ENCODE measurements at places on chromosomes 12 and 14.

DNA sequence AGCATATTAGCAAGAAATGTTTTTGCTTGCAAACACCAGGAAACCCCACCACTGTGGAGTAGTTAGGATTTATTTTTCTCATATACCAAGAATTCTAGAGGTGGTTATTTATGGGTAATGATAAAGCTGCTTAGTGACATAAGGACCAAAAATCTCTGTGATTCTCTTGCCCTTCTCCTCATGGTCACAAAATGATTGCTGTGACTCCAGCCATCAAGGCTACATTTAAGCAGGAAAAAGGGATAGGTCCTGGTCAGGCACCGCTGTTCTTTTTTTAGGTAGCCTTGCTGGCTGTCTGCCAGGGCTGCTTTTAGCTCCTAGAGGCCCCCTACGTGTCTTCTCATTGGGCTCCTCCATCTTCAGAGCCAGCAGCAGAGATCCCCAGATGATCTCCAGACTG is 104.2 kb downstream of the AACS start:
- DNase-seq = no peak

GRCh38 chr14:101446387-101446969 is 114.8 kb upstream of the DIO3 start:
- no peak for DNase-seq

- DNase-seq = no peak
Measured at GRCh38 chr12:123384318-123384993, 524 bp downstream of the KMT5A start.

DNA sequence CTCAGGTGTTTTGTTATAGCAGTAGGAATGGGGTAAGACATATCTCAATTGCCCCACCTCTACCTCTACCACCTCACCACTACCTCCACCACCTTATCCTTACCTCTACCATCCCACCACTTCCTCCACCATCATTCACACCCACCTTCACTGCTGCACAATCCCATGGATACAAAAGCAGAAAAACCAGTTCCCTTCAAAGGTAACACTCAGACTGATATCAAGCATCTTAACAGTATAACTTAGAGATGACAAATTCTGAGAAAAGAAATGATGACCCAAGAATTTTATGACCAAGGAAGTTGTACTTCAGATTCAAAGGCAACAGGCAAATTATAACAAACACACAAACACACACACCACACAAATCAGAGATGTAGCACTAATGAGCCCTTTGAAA is 189.4 kb downstream of the NUAK1 start:
- no peak for DNase-seq

- no peak for DNase-seq
Measured at GRCh38 chr14:104593241-104593701, 11.3 kb downstream of the TMEM179 start.

DNA sequence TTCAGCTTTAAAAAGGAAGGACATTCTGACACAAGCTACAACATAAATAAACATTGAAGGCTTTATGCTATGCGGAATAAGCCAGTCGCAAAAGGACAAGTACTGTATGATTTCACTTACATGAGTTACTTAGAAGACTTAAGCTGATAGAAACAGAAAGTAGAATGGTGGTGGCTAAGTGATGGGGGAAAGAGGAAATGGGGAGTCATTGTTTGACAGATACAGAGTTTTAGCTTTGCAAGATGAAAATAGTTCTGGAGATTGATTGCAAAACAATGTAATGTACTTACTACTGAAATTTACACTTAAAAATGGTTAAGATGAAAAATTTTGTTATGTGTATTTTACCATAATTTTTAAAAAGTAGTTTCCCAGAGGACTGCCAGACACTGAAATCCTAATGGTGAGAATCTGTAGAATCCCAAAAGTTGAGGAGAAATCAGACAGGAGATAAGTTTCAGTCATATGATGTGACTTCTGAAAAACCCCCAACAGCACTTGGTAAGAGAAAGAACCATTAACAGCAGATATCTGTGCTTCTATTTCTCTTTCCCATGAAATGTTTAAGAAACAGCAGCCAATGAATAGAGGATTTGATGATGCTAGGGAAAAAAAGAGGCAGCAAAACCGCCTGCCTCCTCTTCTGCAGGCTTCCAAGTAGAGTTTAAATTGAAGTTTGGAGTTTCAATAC is 16.6 kb upstream of the CLEC2A start:
- no peak for DNase-seq

DNA sequence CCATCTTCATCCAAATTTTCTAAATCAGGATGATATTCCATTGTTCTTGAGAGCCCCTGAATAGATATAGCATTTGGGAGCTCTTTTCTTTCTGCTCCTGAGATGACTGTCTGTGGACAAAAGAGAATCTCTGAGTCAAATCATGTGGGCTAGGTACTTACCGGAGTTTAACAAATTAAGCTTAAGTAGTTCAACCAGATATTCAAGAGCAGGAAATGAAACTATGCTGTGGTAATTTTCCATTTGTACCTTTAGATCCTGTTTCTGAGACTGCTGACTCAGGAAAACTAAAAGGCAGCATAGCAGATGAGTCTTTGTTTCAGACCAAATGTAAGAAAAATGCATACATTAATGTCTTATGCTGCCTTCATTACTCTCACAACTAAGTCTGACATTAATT is at the start of gene CLEC7A:
Gene CLEC7A, minus strand, starts transcription at position 158 of the 400 bp plus-strand sequence. Its CDS starts 117 bp downstream, at position 41.
- peak; percentile 20 for DNase-seq

DNA sequence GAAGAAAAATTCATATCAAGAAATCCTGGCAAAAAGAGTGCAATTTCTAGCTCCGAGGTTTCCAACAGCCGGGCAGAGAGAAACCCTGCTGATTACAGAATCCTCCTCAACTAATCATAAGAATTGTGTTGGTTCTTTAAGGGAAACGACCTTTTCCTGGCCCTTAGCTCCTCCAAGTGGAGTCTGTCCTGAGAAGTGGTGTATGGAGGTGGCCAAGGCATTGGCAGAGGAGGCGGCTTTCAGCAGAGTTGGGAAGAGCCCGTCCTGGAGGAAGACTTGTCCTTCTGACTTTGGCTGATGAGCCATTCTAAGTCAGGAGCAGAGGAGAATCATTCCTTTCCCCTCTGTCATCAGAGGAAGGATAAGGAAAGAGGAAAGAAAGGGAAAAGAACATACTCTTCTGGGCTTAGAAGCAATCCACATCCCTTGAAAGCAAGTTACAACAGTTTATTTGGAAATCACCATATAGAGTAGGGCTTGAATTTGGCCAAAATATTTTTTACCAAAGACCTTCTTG is 46.5 kb upstream of the PTCSC3 start:
- no peak for DNase-seq

- DNase-seq = no peak
Measured at GRCh38 chr12:5758347-5758746, 186.7 kb downstream of the ANO2 start.

DNA sequence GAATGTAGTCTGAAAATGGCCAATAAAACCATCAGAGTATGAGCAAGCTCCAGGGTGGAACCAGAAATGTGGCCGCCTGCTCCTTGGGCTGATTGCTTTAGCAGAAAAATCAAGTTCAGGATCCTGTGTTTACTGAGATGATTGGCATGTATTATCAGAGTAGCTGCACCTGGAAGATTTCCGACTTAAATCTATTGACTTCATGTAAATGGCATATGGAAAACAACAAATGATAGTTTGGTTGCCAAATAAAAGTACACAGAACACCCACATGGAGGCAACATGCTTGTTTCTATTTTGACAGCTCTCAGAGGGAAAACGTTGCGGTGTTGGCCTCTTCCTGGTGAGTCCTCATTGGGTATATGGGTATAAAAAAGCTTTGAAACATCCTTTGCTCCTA is 31.3 kb downstream of the SOCS2 start:
- no peak for DNase-seq

DNA sequence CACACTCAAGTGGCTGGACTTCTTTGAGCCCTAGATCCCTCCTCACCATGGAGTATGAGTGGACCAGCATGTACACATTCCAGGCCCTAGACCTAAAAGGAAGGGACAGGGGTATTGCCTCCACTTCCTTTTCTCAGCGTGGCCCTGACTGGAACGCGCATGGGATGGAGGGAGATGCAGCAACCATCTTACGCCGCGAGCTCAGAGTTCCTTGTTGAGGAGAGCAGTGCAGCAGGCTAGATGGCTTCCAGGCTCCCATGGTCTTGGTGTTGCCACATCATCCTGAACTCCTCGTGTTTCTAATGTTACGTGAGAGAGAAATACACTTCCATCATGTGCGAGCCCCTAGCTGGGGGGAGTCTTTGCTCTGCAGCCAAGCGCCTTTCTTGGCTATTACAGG is 61.8 kb upstream of the DIO3 start:
- no peak for DNase-seq

- no peak for DNase-seq
Measured at GRCh38 chr12:89980236-89980635, 271.6 kb upstream of the ATP2B1 start.

- no peak for DNase-seq
Measured at GRCh38 chr12:96462571-96463280, 26.7 kb upstream of the CFAP54 start.

- no peak for DNase-seq
Measured at GRCh38 chr14:61545726-61546455, 149.4 kb upstream of the HIF1A start.

- no peak for DNase-seq
Measured at GRCh38 chr12:46233423-46233822, 35.4 kb downstream of the SLC38A1 start.

GRCh38 chr12:53345486-53346188 is 9.5 kb upstream of the SP7 start:
- DNase-seq = no peak

- no peak for DNase-seq
Measured at GRCh38 chr12:108205864-108206263, 76.8 kb downstream of the WSCD2 start.

- DNase-seq = peak; percentile 37
Measured at GRCh38 chr12:25386831-25387731, 136.4 kb upstream of the KRAS start.

GRCh38 chr14:22557846-22558220 is 31.2 kb downstream of the DAD1 start:
- DNase-seq = no peak

DNA sequence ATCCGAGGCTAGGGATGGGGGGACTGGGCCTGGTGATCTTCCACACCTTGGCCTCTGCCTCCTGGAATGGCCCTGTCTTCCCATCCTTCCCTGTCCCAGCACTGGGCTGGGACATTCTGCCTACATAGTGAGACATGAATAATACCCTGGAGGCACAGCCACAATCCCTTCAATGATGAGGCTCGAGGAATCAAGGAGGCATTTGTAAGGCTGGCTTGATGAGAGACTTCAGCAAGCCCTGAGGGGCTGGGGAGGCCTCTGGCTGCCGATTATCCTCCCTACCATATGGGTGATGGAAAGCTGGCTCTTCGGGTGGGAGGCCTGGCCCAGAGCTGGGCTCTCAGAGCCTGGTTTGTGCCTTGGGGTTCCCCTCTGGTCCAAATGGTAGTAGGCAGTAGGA is 92.5 kb downstream of the CALM1 start:
- DNase-seq = no peak

DNA sequence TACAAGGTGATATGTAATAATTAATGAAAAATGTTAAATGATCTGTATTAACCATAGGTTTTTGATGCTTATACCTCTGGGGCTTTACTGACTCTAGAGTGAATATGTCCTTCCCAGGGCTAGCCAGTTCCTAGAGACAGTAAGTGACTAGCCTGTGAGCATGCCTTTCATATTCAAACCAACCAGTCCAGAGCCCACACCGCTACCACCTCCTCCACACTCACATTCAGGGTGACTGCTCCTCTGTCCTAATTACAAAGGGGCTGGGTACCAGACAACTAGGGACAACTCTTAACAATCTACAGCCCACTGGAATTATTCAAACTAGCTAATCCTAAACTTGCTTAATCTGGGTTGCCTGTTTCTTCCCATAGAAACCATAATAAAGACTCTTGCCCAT is 49.0 kb downstream of the RALGAPA1 start:
- DNase-seq = no peak

GRCh38 chr12:105570944-105571343 is 240.5 kb downstream of the C12orf75 start:
- no peak for DNase-seq

DNA sequence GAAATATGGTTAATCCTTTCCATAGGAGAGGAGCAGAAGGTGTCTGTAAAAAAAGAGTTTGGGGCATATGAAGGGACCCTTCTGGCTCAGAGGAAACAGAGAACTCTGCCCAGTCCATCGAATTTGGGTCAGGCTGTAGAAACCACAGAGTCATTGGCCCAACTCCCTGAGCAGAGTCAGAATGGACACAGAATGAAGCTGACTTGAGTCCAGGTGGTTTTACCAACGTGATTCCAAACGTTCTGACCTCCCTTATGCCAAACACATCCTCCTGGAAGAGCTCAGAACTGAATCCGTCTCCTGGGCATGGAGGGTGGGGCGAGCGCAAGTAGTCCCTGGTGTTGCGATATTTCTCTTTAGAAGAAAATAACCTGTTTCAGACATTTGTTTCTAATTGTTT is 138.8 kb downstream of the DAD1 start:
- no peak for DNase-seq

GRCh38 chr12:107441665-107442300 is 243.8 kb upstream of the PWP1 start:
- DNase-seq = no peak

DNA sequence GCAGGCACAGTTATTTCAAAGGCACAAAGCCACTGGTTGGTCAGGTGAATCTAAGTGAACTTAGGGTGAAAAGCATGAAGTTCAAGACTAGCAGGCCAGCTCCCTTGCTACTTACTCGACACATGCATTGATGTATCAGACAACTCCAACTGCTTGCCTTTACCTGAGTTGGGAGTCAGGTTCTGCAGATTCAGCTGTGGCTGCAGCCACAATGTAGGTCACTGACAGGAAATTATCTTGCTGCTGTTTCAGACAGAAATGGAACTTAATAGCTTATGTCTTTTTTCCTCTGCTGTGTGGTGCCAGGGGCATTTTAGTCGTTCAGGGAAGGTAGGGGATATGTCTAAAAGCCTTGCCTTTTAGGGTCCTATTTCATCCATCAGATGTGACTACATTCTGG is 125.6 kb upstream of the RPH3A start:
- no peak for DNase-seq

DNA sequence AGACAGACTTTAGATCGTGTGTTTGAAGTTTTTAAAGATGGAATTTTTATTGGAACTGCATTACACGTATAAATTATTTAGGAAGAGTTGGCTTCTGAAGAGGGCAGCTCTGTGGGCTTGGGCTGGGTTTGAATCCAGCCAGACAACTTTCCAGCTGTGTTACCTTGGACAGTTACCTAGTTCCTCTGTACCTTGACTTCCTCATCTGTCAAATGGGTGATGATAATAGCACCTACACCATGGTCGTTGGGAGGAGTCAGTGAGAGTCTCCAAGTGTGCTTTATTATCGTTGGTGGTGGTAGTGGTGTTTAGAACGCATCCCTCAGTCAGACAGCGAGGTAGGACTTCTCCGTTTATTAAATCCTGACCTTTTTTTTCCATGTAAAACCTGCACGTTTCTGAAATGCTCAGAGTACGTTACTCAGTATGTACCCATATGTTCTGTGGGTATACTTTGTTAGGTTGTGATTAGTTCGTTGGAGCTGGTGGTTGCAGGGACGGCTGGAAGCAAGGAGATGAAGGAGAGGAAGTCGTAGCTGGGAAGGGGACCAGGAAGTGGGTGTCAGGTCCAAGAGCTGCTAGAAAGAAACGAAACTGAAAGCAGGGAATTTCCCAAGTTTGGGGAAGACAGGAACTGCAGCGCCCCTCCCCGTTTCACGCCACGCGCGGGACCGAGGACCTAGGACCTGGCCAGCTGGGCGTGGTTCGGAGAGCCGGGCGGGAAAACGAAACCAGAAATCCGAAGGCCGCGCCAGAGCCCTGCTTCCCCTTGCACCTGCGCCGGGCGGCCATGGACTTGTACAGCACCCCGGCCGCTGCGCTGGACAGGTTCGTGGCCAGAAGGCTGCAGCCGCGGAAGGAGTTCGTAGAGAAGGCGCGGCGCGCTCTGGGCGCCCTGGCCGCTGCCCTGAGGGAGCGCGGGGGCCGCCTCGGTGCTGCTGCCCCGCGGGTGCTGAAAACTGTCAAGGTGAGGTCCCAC is at the start of gene OAS3:
Gene OAS3, plus strand, starts transcription at position 734 of the 979 bp plus-strand sequence. Its CDS starts 57 bp downstream, at position 791.
- peak; percentile 33 for DNase-seq

Data from epithelial cell of prostate (primary cell).